Stimulated activated CD4-positive, alpha-beta T cell treated with anti-CD3 and anti-CD28 coated beads, TNF-alpha, amount 100 ng/mL, for 1 hour (primary cell): ENCODE measurements at places on chromosomes 3 and 15.

DNA sequence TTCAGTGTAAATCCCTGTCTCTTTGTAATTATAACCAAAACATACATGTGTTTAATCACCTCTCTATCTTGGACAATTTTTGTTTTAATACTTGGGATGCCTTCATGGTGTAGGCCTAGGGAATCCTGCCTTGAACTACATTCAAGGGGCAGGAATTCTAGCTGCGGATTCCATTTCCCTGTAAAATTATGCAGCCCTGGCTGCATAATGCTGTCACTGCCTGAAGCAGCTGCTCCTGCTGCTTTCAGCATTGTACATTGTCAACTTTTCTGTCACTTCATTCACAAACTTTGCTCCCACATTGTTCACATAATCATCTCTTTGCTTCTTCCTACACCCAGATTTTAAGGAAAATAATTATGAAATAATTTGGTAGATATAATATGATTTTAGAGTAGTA is 638.7 kb downstream of the RBMS3 start:
- no peak for DNase-seq

DNA sequence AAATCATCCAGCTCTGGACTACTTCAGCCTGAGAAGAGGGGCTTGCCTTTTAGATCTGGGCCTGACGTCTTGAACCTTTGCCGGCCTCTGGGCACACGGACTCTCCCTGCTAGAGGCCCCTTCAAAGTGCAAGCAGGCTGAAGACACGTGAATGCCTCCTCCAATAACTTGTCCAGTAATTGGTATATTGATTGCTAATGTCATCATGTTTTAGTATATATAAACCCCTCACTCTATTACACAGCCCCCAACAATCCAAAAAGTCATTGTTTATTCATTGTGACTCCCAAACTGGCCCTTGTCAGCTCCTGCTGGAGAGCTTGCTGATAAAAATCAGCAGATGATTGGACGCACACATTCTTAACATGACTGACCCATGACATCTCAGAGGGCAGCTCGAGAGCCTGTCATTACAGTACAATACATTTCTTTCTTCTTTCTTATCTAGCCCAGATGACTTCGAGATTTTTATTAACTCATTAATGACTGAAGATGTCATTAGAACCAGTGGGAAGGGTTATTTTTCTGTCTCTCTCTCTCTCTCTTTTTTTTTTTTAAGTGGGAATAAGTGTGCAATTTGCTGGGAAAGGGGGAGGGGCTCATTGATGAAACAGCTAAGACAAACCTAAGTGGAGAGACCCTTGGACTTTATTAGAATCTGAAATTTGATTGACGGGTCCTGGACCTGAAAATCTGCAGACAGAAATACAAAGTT is 65.5 kb upstream of the NR2F2 start:
- DNase-seq, result no peak

GRCh38 chr3:48428572-48429316 is 1.1 kb downstream of the PLXNB1 start:
- DNase-seq, result no peak

DNA sequence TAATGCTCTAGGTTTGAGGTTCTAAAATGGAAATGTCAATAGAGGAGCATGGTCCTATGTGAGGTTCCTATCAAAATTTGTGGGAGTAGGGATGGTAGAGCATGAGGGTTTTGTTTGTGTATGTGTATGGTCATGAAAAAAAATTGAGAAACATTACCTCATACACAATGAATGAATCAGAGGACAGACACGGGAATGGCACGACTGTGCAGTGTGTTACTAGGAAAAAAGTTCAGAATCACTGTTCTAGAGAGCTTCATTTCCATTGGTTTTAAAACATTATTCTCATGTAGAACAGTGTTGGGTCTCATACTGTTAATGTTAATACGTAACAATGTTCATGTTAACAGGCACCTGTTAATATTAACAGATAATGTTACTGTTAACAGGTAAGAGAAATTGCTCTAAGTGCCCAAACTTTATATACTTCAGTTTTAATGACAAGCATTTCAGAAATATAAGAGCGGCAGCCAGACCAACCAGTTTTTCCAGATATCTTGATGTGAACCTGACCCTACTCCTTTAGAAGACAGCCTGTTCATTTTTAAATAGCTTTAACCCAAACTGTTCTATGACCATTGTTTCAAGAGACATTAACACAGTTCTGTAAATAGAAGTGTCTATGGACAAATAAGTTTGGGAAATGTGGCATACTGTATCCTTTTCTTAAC is 48.0 kb downstream of the SLC15A2 start:
- DNase-seq, result no peak

GRCh38 chr3:162558016-162558415 is 1061.4 kb downstream of the OTOL1 start:
- no peak for DNase-seq

GRCh38 chr15:81000144-81000623 is 539 bp upstream of the TLNRD1 start:
- no peak for DNase-seq

DNA sequence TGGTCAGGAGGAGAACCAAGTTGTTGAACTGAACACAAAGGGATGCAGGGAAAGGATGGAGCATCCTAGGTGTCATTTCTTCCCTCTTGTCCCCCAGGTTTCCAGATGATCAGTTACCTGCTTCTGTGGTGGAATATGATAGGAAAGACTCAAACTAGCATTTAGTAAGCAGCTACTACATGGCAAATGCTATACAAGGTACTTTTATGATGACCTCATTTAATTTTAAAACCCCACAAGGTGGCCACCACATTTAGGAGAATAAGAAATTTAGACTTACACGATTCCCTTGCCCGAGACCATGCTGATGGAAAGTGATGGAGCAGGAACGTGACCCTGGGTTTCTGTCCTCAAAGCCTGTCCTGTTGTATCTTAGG is 40.9 kb downstream of the CCR4 start:
- DNase-seq, result no peak

DNA sequence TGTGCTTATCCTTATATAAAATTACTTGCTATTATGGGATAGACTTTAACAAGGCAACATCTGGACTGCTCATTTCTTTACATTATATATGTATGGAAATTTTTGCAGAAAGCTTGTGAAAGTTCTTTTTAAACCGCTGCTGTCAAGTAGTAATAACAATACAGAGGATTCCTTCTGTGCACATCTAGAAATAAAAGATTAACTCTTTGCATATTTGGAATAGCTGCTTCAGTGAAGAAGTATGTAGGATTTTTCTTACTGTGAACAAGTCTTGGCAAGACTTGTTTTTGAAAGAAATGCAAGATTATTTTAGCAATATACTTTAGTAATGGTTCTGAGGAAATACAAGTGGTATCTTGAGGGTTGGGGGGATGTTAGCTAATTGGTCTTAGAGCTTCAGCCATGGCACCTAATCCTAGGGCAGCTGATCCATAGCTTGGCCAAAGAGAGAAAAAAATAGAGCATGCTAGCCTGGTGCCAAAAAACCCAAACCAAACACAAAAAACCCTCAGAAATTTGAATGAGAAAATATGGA is 4.3 kb downstream of the PRKCI start:
- no peak for DNase-seq

DNA sequence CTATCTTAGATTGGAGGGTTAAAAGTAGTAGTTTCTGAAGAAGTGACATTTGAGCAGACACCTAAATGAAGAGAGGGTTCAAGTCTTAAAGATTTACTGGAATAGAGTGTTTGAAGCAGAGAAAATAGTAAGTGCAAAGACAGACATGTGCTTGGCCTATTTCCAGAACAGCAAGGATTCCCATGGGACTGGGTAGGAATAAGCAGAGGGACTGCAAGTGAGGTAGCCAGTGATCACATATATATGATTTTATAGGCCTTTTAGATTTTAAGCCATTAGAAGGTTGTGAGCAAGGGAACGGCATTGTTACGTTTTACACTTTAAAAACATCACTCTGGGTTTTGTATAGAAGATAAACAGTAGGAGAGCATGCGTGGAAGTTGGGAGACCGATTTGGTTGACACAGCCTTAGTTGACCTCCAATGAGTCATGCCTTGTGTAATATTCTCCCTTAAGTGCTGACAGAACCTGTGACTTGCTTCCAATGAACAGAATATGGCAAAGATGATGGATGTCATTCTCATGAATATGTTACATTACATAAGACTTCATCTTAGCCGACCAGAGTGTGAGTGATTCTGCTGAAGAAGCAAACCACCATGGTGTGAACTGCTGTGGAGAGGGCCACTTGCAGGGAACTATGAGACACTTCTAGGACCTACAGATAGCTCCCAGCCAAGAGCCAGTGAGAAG is 37.1 kb upstream of the SLC4A7 start:
- DNase-seq, result no peak

DNA sequence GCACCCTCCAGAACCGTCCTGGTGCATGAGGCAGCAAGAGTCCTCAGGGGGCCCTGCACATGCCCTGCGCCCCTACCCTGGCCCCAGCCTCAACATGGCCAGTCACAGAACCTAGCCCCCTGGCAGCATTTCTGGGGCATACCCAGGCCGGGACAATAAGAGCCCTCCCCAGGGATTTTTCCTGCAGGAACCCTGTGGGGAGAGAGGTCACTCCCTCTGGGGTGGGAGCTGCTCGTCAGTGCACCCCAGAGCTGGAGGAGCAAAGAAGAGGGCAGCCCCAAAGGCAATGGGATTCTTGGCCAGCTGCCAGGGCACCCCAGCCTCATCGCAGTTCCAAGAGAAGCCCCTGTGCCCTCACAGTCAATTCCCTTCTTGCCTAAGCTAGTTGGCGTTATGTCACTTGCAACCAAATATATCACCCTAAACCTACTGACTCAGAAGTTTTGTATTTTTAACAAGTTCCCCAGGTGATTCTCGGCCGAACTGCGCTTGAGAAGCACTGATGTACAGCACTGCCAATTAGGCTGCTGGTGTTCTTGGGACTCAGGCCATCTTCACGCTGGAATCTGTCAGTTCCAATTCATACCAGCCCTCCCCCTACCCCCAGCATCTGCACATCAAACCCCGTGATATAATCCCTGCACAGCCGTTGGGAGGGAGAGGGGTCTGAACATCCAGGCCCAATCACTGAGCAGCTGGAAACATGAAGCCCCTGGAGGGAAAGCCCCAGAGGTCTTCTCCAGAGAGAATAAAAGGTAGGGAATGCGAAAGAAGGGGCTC is 87.5 kb upstream of the PRR20G start:
- no peak for DNase-seq

DNA sequence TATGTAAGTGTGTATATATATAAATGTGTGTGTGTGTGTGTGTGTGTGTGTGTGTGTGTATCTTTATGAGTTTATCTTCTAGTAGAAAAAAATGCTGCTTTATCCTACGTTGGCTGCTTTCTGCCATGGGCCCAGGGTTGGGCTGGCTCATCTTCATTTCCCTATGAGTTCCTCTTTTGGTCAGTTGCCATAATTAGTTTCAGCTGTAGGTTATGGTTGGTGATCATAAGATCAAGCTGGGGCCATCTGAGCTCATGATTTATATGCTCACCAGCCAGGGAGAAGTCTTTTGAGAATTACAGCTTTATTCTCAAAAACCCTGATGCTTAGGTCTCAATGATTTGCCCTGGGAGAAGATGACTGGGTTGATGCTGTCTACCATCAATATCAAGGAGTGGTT is 775.8 kb upstream of the ARPP21 start:
- no peak for DNase-seq

DNA sequence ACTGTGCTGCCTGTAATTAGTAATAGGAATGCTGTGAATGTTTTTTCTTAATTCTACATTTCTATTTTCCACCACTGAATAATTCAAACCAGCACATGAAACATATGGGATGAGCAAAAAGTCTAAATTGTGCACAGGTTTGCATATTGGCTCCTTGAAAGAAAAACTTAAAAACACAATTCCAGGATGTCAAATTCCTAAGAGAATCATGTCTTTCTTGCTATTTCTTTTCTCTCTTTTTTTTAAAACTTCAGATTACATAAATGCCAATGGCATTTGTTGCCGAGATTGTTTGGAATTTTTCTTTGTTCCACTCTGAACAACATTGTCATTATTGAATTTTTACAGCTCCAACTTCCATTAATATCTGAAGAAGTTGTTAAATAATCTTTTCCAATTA is 60.8 kb downstream of the VGLL3 start:
- no peak for DNase-seq

DNA sequence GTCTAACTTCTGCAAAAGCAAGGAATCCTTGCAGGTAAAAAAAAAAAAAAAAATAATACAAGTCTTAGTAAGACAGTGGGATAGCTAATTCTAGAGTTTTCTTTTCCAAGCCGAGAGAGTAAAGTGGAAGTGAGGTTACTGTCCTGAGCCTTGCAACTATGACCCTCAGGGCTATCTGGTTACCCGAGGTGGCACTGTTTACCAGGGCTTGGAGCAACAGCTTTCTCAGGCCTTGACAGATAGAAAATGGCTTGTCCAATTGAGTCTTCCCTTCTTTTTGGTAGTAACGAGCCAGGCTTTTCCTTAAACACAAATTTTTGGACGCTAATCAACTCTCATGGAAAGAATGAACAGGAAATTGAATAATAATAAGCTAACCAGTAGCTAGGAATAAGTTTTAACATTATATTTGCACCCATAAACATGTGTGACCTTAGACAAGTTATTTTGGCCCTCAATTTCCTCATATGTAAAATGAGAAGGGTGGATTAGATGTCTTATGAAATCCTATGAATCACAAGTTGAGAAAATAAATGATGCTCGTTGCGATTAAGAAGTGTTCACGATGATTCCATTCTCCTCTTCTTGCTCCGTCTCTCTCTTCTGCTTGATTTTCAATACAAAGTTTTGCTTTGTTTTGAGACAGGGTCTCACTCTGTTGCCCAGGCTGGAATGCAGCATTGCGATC is 236.9 kb upstream of the KBTBD8 start:
- DNase-seq, result no peak

- no peak for DNase-seq
Observed at GRCh38 chr3:158452334-158452733, 118.7 kb upstream of the MLF1 start.

GRCh38 chr3:74808506-74809275 is 194.2 kb upstream of the CNTN3 start:
- no peak for DNase-seq

- no peak for DNase-seq
Observed at GRCh38 chr3:127066635-127067034, 83.7 kb downstream of the PLXNA1 start.

DNA sequence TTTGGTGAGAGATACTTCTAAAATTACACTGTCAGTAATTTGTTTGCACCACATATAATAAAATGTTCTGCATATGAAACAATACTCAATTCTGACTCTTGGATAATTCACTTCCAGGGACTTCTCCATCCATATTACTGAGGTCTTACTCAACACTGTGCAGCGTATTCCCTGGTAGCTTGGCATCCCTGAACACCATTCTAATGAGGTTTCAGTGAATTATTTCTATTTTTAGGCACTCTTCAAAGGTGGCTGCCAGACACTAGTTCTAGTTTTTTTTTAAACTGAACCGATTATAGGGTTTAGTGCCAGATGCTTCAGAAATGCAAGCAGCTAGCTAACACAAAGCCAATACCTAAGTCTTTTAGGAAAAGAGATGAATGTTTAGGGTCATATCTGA is 283.3 kb downstream of the FEZF2 start:
- no peak for DNase-seq

- DNase-seq, result no peak
Observed at GRCh38 chr15:62566248-62566647, 401.2 kb upstream of the C2CD4B start.

- DNase-seq, result no peak
Observed at GRCh38 chr3:31862666-31863279, 118.3 kb downstream of the OSBPL10 start.
